ENCODE measurements at places on chromosomes 3 and 15.

DNA sequence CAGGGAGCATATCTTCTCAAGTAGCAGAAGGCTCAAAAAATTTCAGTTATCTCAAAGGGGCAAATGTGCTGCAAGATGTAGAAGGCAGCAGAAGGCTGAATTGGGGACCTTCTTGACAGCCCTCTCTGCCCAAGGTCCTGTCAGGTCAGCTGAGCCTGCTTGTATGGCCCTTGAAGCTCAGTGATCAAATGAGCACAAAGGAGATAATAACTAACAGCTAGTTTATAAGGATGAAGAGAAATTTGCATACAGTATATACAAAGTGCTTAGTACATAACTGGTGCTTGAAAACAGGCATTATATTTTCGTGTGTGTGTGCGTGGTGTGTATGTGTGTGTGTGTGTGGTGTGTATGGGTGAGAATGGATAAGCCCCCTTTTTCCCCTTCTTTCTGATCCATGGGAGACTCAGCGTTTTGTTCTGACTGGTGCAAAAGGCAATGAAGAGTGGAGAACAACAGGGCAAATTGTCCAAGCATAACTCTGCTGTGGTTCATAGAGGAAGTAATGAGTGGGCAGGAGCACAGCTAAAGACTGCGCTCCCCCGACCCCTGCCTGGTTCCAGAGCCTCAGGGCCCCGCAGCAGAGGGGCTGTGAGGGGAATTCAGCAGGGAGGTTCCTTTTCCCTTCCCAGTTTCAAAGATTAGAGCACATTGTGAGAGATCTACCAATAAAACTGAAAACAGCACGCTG, 356.8 kb upstream of the NR2F2 start:
- no peak for DNase-seq

DNA sequence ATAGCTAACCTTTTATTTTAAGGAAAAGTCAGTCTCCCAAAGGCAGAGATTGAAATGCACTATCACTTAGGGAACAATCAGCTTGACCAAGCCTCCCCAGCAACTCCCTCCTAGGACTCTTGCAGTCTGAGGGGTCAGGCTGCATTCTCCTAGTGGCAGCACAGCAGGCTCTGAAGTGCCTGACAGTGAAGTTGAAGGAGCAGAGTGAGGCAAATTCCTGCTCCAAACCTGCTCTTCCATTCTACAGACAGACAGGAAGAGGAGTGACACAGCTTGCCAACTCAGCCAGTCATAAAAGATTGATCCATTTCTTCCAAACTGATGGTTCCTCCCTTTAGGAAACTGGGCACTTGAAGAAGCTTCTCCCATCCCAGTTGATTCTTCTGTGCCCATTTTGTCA, 43.9 kb upstream of the SMAD3 start:
- DNase-seq, result no peak

DNA sequence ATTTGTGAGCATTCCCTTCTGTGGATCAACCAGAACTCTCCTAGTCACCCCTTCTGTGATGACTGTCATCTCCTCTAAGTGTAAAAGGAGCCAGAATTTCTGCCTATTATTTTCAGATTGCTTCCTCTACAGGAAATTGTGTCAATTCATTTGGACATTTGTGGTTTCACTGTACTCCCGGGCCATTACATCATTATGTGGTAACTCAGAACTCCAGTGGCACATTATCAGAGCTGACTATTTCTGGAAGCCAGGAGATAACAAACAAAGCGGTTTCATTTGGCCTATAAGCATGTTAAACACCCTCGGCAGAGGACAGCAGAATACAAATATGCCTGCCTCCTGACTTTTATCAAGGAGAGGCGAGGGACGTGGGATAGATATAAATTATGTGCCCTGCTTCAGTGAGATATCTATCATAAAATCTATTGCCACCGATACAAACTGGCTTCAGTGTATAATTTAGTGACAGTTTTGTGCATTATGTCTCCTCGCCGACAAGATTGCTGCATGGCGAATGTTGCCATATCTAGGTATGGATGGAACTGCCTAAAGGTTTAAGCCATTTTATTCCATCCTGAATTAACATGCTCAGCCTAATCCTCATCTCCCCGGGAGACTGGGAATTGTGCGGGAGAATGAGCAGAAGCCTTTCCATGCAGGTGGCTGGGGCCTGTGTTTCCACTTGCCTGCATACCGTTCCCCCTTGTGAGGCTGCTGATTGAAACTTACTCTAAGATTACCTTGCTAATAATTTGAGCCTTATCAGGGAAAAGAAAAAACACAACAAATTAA, 193.4 kb upstream of the SEMA6D start:
- no peak for DNase-seq

GRCh38 chr15:95265419-95265997, 1034.1 kb downstream of the MCTP2 start:
- DNase-seq, result no peak

GRCh38 chr15:82832601-82833361, 23.4 kb downstream of the WHAMM start:
- no peak for DNase-seq

- no peak for DNase-seq
These were observed 107.5 kb downstream of the DNAJB8 start for GRCh38 chr3:128359060-128359664.

GRCh38 chr3:147002721-147003120, 397.6 kb upstream of the PLSCR5 start:
- no peak for DNase-seq

DNA sequence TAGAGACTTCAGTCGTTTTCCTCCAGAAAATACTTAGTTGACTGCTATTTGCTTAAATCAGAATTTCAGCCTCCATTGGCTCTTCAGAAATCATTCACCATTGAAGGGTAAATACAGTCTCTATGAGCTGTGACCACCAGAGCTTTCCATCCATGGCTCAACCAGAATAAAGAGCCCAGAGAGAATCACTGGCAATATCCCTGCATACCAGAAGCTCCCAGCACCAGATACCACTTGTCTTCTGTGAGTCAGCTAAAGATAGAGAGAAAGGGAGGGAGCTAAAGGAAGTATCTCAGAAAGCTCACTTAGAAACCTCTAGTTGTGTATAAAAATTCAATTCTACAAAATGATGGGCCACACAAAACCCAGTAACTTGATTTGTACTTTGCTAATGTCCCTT, 115.2 kb upstream of the TMCO5A start:
- no peak for DNase-seq

GRCh38 chr3:29345516-29346300, 64.8 kb downstream of the RBMS3 start:
- DNase-seq, result no peak

DNA sequence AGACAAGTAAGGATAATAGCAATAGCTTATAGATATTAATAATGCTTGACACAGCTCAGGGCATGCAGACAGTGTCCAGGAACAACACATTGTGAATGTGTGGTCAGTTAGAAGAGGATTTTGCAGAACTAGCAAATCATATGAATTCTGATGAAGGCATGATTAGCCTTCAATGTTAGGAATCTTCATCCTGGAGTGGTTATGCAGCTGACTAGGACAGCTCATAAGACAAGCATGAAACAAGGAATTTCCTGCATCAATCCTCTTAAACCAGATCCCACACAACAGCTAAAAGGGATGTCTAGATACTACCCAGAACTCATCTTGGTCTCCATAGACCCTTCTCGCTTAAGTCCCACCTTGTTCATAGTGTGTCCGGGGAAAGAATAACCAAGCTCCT, 499.0 kb upstream of the ATP11B start:
- no peak for DNase-seq

- DNase-seq, result no peak
These were observed 298.3 kb upstream of the TGFBR2 start for GRCh38 chr3:30308131-30308530.

- no peak for DNase-seq
These were observed 25.8 kb upstream of the BLM start for GRCh38 chr15:90691369-90691768.

GRCh38 chr3:180870008-180870699, 42.3 kb upstream of the FXR1 start:
- DNase-seq, result no peak

DNA sequence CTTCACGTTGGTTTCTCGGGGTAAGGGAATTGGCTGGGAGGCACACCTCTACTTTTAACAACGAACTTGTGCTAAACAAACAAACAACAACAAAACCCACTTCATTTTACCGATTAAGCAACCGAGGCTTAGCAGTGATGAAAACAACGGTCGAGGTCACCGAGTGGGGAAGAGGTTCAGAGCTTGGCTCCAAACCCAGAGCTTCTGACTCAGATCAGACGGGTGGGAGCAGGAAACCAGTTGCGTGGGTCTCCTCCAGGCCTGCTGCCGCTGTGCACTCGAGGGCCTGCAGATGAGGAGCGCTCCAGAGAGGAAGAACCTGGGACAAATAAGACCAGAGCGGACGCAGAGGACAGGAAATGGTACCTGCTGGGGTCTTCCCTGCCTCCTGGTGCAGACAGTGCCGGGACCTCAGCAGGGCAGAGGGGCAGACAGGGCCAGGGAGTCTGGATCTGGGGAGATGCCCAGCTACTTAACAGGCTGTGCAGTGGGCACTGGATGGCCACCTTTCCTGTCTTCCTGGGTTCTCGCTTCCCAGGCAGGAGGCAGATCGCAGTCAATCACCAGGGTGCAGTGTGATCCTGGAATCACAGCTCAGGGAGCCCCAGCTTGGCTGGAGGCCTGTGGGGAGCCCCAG, 99.0 kb upstream of the MEF2A start:
- no peak for DNase-seq

- no peak for DNase-seq
These were observed at the start of gene STX19 for GRCh38 chr3:94028093-94028837. Gene STX19 (minus strand): TSS chr3:94028597. CDS start chr3:94015269, 13,328 bp downstream.

- no peak for DNase-seq
These were observed 49.6 kb downstream of the SUMF1 start for GRCh38 chr3:4417449-4417848.

GRCh38 chr15:87638554-87639083, 617.9 kb downstream of the NTRK3 start:
- DNase-seq, result no peak

GRCh38 chr15:52281085-52282035, 14.2 kb downstream of the MYO5C start:
- DNase-seq, result no peak

All from GOT3 (cell line).